ENCODE measurements at places on chromosomes 1 and 21. TPM values are rescaled to one million over a fixed set of nuclear protein-coding genes. Genes with fewer than 3 reads are reported as not detected.
A peak's percentile ranks its signal among the peaks of the same experiment; 100 is the strongest.

- DNase-seq, result no peak
These were observed 253.3 kb downstream of the PLPP3 start for GRCh38 chr1:56326056-56326455.

GRCh38 chr1:54156201-54156600 lies 3.4 kb upstream of the CDCP2 start:
- no peak for DNase-seq

DNA sequence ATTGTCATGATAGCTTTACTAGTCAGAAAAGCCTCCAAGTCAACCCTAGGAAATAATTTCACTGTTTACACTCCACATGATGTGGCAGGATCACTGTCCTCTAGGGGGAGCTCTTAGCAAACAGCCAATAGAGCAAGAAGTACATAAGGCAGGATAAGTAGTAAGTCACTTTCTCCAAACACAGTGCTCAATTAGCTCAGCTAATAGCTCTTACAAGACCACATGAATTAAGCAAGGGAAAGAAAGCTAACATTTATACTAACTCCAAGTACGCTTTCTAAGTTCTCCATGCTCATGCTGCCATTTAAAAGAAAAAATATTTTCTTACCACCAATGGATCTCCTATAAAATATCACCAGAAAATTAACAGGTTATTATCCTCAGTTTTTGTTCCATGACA lies 66.9 kb upstream of the LRIF1 start:
- peak; percentile 47 for DNase-seq

DNA sequence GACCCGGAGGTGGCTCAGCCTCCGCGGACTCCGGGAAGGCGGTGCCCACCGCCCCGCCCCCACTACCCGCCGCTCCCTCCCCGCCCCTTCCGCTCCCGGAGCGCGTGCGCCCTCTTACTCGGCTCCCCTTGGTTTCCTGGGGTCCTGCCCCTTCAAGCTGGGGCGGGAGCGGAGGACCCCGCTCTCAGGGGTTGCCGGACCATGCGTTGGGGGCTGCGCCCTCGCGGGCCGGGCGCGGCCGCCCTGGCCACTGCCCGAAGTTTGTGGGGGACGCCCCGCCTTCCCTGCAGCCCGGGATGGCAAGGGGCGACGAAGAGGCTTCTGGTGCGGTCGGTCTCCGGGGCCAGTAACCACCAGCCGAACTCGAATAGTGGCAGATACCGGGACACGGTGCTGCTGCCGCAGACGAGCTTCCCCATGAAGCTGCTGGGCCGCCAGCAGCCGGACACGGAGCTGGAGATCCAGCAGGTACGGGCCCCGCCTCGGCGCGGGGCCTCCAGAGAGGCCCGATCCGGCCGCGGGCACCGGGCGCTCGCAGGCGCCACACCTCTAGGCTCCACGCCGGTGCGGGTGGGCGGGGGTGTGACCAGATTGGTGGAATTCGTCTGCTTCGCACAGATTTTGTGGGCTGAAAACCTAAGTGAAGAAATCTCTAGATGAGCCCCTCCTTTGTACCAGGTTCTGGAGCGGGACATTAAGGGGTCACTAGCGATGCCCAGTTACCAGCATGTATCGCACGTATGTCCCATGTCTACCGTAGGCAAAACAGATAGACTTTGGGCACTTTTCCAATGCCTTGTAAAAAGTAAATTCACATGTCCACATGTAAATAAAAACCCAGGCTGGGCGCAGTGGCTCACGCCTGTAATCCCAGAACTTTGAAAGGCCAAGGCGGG lies at the start of gene IARS2:
Gene IARS2 (plus strand): TSS at position 117 of the 896 bp plus-strand sequence. CDS start 85 bp downstream, at position 202.
- DNase-seq, result peak; percentile 92

DNA sequence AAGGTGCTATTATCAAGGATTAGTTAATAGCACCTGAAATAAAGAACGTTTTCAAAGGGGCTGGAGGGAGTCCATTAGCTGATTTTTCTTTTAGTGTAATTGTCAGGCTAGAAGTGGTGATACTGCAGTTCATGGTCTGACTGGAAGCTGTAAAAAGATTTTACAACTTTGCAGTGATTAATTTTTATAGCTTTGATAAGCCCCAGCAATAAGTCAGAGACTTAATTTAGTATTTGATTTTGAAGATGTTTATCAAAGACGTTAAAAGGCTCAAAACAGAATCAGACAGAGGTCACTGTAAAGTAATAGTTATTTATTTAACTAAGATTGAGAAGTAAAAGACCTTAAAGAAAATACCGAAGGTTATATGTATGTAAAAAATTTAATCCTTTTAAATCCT lies 165.5 kb upstream of the FMN2 start:
- DNase-seq, result no peak

DNA sequence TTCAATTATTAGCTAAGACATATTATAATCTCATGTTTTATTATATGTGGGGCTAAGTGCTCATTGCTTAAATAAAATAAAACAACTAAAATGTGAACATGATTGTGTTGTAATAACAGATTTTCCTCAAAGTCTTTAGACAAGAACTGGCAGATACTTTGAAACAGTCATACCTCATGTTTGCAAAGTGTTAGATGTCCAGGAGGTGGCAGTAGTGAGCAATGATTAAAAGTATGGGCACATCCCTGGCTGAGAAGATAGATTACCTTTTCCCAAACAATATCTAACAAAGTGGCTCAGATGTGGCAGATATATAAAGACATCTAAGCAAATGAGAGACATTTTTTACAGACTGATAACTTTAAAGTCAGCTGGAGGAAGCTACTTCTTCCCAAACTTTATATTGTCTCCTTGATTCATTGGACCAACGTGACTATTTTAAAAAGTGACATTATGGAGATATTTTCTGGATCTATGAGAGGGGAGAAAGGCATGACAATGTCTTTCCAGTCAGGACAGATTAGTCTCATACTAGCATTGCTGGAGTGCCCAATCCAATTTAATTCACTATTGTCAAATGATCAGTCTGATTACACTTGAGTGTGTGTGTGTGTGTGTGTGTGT lies 269.8 kb downstream of the S1PR1 start:
- peak; percentile 24 for DNase-seq

- DNase-seq, result peak; percentile 61
These were observed 23.5 kb upstream of the RSBN1 start for GRCh38 chr1:113835686-113836290.

- DNase-seq, result no peak
These were observed 94.1 kb downstream of the ADARB1 start for GRCh38 chr21:45168522-45168921.

Gene NBPF6
- polyA plus RNA-seq, result not detected

Gene PLEKHM2
- 13.8 TPM for polyA plus RNA-seq

- DNase-seq, result no peak
These were observed 2.1 kb downstream of the SDE2 start for GRCh38 chr1:225996946-225997545.

GRCh38 chr1:214310777-214311690 lies 30.1 kb downstream of the SMYD2 start:
- peak; percentile 10 for DNase-seq

GRCh38 chr1:66747501-66747900 lies 4.8 kb upstream of the DYNLT5 start:
- DNase-seq, result no peak

GRCh38 chr1:229410692-229411433 lies 23.0 kb downstream of the ACTA1 start:
- DNase-seq, result no peak

Gene LDLRAD2
- polyA plus RNA-seq, result not detected

GRCh38 chr1:228405200-228405978 lies 1.2 kb downstream of the TRIM11 start:
- no peak for DNase-seq

GRCh38 chr1:32289256-32289655 lies 2.6 kb upstream of the HDAC1 start:
- no peak for DNase-seq

DNA sequence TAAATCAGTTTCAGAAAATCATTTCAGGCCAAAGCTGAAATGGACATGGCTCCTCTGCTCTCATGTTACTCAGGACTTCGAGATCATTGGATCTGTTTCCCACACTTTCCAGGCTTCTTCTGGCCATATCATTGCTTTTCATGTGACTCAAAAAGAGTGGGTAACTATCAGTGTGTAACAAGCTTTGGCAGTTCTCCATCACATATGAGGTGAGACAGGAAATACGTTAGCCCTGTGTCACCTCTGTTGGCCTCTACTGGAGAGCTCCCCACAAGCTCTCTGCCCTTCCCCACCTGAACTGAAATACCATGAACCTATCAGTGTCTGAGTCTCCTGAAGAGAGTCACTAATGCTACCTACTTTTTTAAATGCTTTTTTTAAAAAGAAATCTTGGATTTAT lies 128.2 kb downstream of the LBR start:
- DNase-seq, result no peak

GRCh38 chr1:147545133-147545532 lies 3.8 kb downstream of the BCL9 start:
- peak; percentile 75 for DNase-seq

DNA sequence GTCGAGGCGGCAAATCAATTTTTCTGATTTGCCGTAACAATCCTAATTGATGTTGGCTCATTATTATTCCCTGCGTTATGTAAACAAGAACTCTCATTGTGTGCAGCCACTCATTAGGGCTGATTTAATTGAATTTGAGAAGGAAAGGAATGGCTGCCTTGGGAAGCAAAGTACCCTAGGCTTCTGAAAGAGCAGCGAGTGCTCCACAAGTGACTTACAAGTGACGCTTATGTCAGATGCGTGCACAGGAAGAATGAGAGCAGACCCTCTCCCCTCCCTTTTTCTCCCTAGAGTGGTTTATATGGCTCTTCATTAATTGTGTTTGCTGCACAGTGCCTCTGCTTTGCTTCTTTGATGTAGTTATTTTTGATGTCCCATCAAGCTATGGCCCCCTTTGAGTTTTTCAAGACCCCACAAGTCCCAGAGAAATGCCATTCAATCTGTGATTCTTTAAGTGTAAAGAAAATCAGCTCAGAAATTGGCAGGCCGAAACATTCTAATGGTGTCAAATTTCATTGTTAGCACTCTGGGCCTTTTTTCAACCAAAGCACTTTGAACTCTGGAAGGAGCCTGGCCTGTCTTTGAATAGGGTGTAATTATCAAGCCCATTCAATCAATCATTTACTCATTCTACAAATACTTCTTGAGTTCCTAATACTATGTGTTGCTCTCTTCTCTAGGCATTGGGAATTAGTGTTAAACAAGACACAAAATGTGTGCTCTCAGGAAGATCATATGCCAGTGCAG lies 86.8 kb upstream of the VAV3 start:
- no peak for DNase-seq

Gene H3-3A
- 904 TPM for polyA plus RNA-seq

- DNase-seq, result no peak
These were observed 60.4 kb upstream of the NBPF3 start for GRCh38 chr1:21379571-21379970.

- DNase-seq, result peak; percentile 10
These were observed 85.4 kb upstream of the OLIG2 start for GRCh38 chr21:32940079-32941014.

DNA sequence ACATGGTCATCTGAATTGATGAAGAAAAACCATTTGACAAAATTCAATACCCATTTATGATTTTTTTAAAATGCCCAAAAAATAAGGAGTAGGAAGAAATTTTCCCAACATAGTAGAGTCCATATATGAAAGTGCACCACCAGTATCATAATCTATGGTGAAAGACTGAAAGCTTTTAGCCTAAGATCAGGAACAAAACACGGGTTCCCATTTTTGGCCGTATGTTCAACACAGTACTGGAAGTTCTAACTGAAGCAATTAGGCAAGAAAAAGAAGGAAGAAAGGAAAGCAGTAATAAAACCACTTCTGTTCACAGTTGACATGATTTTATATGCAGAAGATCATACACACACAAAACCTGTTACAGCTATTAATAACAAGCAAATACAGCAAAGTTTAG lies 227.8 kb upstream of the RAB4A start:
- DNase-seq, result no peak

DNA sequence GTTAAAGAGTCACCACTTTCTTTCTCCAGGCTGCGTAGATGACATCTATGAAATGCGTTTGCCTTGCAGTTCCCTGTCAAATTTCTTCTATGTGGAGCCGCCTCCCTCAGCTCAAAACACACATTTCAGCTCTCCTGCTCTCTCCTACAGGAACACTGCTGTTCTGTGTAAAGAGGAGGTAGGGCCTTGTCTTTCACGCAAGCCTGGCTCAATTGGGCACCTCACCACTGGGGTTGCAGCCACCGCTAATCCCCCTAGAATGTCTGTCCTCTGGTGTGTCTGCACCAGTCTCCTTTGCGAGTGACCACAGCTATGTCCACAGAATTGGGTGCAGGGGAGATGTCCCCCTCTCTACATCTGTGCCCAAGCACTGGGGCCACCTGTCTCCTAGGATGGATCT lies 31.8 kb upstream of the CFHR4 start:
- DNase-seq, result no peak

Gene OLIG2
- not detected for polyA plus RNA-seq

Measured in naive thymus-derived CD8-positive, alpha-beta T cell (primary cell).